ENCODE measurements at places on chromosomes 5 and 9.

DNA sequence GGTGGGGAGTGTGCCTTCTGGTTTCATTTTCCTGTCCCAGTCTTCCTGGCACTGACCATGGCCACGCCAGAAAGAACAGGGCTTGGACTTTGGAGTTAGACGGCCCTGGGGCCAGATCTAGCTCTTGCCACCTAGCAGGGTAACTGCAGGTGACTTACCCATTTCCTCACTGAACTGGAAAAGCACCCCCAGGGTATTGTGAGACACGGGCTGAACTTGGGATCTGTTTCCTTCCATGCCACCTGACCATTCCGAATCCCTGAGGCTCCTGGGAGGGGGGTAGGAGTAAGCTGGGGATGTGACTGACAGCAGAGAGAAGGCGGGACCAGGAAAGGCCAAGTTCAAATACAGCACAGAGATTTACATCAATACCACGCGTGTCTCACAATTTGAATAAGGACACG, 9.4 kb downstream of the HNRNPAB start:
- no peak for DNase-seq

GRCh38 chr5:58114324-58114723, 345.6 kb downstream of the PLK2 start:
- DNase-seq, result no peak

DNA sequence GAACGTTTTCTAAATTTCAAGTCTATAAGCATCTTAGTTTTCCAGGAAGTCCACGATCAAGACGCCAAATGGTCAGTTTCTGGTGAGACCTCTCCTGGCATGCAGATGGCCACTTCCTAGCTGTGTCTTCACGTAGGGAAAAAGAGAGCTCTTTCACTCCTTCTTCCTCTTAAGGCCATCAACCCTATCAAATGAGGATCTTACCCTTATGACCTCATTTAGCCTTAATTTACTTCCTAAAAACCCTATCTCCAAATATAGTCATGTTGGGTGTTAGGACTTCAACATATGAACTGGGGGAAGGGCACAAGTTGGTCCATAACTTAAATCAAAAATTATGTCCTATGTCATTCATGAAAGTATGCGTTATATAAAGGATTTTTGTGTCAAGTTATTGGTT, 229.5 kb downstream of the ARL15 start:
- no peak for DNase-seq

GRCh38 chr9:108386859-108387384, 468.9 kb downstream of the ACTL7B start:
- no peak for DNase-seq

- DNase-seq, result no peak
Measured at GRCh38 chr5:169474226-169474625, 109.3 kb upstream of the SPDL1 start.

DNA sequence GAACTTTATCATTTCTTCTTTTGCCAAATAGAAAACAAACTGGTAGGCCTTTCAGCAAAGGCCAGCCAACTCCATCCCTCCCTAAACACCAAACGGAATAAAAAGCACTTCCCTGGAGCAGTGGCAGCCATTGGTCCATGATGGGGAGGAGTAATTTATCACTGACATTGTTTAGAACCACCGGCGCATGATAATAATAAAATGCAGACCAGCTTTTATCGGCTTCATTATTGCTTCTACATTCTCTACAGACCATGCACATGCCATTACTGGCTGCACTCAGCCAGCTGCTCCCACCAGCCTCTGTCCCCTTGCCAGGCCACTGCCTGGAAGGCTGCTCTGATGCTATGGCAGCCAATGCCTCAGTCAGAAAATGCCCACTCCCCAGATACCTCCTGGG, 45.9 kb downstream of the ABCA1 start:
- no peak for DNase-seq

GRCh38 chr5:60299944-60300343, 400.0 kb downstream of the DEPDC1B start:
- no peak for DNase-seq

DNA sequence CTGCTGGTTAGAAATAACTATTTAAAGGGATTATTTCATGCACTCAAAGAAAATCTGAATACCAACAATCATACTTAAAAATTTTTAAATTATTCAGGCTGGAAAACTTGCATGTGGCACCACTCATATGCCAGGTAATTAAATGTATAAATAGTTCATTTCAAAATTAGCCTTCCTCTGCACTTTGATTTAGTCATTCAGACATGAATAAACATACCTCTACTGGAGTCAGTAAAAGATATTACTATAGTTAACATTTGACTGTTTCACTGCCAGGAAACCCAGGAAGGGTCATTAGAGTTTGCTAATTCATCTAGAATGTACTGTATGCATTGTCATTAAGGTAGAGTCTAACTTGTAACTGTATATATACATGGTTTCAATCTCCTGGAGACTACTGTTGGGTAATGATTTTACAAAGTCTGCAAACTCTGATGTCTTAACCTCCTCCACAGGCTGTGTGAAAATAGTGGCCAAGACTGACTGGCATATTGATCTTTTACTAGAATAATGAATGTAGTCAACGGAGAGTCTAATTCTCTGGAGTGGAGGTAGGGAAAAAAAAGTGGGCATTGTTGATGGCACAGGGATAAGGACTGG, 43.7 kb downstream of the TEX10 start:
- DNase-seq, result no peak

GRCh38 chr5:143962201-143962600, 150.2 kb downstream of the HMHB1 start:
- no peak for DNase-seq

- DNase-seq, result no peak
Measured at GRCh38 chr5:95723632-95724369, 7.3 kb upstream of the RHOBTB3 start.

GRCh38 chr5:170760113-170760512, 23.4 kb upstream of the GABRP start:
- DNase-seq, result no peak

- no peak for DNase-seq
Measured at GRCh38 chr9:110123341-110124095, 84.4 kb downstream of the C9orf152 start.

- DNase-seq, result peak; percentile 33
Measured at GRCh38 chr5:100430268-100431195, 104.6 kb upstream of the FAM174A start.

DNA sequence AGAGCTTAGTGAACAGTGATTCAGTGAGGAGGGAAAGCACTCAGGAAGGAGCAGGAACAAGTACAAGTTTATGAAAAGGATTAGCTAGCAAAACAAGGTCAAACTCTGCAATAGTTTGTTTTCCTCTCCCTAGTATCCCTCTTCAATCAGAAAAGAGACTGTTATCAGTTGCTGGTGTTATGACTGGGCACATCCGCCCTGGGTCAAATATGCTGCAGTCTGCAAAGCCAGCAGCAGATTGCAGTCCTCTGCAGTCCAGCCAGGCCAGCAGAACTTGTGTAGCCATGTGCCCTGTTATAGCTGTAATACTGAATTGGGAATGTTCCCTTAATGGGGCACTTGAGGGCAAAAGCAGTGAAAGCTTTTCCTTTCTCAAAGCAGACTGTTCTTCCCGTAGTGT, 12.0 kb downstream of the PCDHAC2 start:
- DNase-seq, result no peak

DNA sequence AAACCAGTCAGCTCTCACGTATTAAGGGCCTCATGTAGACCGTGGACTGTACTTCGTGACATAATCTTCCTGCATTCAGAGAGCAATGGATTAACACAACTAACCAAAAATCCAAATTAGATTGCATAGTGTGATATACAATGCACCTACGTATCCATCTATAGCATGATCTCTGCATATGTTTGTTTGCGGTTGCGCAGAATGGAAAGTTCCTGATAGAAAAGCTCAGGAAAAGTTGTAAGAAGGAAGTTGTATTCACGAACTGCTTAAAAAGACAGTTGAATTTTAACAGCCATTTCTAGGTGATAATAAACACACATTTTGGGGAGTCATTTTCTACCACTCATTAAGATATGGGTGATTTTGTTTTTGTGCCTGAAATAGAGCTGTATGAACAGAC, 869.0 kb downstream of the TLE4 start:
- DNase-seq, result no peak

DNA sequence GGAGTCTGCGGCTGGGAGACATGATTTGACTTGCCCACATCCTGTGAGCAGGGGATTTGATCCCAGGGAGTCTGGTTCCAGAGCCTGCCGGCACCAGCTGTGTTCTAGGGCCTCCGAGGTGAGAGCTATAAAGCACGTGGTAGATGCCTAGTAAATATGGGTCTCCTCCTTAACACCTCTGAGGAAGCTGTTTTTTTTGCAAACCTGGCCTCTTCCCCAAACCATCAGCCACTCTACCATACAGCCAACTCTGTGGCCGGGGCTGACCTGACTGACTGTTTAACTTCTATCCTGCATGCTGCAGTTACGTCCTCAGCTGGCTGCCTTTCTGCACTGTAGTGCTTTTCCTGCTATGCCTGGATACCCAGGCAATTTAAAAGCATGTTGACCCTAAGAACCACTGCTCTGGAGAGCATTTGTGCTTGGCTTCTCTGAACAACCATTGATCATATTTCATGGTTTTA, 220.5 kb downstream of the SLIT3 start:
- DNase-seq, result no peak

DNA sequence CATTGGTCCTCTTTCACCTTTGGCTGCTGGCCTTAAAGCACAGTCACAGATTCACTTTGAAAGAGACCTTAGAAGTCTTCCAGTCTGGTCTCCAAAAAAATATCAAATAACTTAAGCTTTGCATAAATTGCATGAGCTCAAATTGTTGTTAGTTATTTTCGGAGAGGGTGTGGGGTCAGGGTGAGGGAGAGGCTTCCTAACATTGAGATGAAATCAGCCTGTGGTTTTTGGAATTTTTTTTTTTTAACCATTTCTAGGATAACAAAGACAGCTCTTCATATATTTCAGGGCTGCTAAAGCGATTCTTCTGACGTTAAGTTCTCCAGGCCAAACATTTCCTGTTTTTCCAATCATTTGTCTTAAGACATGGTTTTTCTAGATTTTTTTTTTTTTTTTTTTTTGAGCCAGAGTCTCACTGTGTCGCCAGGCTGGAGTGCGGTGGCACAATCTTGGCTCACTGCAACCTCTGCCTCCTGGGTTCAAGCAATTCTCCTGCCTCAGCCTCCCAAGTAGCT, 4.5 kb downstream of the OCLN start:
- DNase-seq, result no peak

GRCh38 chr5:90338712-90339372, 70.7 kb downstream of the CETN3 start:
- DNase-seq, result no peak

DNA sequence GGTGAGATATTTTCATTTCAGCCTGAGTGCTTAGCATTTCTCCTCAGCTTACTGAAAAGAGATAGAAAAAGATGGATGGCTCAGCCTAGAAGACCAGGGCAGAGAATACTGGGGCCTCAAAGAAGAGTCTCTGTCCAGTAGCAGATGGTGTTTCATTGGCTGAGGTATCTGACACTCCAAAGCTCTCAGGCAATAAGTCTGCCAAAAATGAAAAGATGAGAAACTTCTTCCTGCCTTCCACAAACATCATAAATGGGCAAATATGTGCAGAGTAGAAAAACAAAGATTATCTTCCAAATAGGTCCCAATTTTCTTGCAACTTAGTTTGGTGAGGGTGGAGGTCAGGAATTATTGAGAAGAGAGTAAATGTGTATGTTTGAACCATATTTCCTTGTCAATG, 87.4 kb upstream of the ICE1 start:
- no peak for DNase-seq

DNA sequence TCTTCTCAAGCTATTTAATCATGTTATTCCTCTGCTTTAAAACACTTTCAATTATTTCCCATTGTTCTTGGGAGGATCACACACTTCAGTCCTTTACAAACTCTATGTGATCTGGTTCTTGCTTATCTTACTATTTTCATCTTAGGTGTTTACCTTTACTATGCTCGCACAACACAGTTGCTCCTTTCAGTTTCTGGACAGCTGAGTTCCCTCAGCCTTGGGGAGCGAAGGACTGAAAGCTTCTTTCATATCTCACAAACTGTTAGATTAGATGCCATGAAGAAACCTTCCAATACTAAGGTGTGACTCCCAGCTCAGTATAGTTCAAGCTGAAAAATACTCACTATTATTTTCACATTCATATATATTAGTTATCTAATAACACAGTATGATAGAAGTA, 117.9 kb downstream of the CDC42SE2 start:
- no peak for DNase-seq

GRCh38 chr9:133543772-133544467, 9.4 kb downstream of the ADAMTSL2 start:
- no peak for DNase-seq

- DNase-seq, result peak; percentile 47
Measured at GRCh38 chr5:154756868-154757813, 2.0 kb downstream of the LARP1 start.

GRCh38 chr5:124452412-124452811, 294.0 kb downstream of the ZNF608 start:
- no peak for DNase-seq

- no peak for DNase-seq
Measured at GRCh38 chr9:93288341-93288740, 104.4 kb downstream of the WNK2 start.

GRCh38 chr5:32589942-32590869, 4.8 kb downstream of the SUB1 start:
- peak; percentile 57 for DNase-seq

DNA sequence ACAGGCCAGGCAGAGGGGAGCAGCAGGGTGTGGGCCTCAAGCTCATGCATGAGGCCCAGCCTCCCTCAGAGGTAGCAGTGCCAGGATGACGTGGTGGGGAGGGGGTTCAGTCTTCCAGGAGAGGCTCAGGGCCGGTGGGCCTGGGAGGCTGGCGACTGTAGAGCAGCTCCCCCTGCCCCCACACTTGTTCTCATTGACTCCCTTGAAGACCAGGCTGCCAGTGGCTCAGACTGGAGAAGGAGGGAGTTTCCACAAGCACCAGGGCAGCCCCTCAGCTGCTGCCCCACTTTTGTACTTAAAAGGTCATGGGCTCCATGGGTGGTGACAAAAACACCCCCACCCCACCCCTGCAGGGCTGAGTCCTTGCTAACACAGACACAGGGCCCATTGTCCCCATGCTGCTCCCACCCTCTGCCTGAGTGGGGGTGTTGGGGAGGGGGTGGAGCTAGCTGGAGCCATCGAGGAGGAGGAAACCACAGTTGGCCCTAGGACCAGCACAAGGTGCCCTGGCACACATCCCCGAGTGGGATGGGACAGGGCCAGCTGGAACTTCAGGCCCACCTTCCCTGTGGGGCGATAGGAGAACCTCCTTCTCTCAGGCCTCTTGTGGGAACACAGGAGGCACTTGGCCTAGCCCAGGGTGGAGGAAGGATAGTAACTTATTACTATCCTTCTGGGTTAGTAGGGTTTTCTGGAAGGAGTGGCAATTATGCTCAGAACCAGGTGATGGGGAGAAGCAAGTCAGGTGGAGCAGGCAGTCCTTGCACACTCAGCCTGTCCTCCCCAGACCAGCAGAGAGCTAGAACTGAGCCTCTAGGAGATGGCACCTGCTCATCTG, 10.7 kb downstream of the PDLIM4 start:
- no peak for DNase-seq

DNA sequence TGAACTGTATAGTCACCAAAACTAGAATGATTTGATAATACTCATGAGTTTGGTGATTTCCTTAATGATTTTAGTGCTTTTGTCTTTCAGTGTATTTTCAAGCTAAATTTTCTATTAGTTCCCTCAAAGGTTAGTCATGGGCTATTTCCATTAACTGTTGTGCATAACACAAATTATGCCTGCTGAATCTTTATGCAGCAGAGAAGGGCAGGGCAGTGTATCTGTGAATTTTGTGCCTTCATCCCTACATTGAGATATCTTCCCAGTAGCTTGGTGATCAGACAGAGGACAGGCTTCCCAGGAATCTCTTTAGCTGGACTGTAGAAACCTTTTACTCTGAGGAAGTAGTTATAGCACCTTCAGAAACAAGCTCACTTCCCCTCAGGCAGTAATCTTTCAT, 1036.9 kb downstream of the EFNA5 start:
- no peak for DNase-seq

GRCh38 chr5:73818357-73818756, 192.4 kb downstream of the ARHGEF28 start:
- no peak for DNase-seq
